Large intestine (tissue), 12 donors: ENCODE measurements at places on chromosomes 12 and 14. TPM values are rescaled to one million over a fixed set of nuclear protein-coding genes. Genes with fewer than 3 reads are reported as not detected.

- H3K4me3 ChIP-seq: no peak overlapping the region
- H3K27ac ChIP-seq: no peak overlapping the region
- H3K27me3 ChIP-seq: peaks cover 6% of the 10 kb centered on the region
- no peak for DNase-seq
- peaks cover 14% of the 10 kb centered on the region for H3K4me1 ChIP-seq
These were observed 8.9 kb upstream of the PCK2 start for GRCh38 chr14:24085215-24085614.

GRCh38 chr12:69389831-69390230 is 30.3 kb downstream of the YEATS4 start:
- H3K4me1 ChIP-seq: no peaks in the 10 kb centered on the region
- peaks cover 8% of the 10 kb centered on the region for H3K36me3 ChIP-seq
- DNase-seq: no peak
- H3K27ac ChIP-seq: no peak overlapping the region
- no peaks in the 10 kb centered on the region for H3K27me3 ChIP-seq

DNA sequence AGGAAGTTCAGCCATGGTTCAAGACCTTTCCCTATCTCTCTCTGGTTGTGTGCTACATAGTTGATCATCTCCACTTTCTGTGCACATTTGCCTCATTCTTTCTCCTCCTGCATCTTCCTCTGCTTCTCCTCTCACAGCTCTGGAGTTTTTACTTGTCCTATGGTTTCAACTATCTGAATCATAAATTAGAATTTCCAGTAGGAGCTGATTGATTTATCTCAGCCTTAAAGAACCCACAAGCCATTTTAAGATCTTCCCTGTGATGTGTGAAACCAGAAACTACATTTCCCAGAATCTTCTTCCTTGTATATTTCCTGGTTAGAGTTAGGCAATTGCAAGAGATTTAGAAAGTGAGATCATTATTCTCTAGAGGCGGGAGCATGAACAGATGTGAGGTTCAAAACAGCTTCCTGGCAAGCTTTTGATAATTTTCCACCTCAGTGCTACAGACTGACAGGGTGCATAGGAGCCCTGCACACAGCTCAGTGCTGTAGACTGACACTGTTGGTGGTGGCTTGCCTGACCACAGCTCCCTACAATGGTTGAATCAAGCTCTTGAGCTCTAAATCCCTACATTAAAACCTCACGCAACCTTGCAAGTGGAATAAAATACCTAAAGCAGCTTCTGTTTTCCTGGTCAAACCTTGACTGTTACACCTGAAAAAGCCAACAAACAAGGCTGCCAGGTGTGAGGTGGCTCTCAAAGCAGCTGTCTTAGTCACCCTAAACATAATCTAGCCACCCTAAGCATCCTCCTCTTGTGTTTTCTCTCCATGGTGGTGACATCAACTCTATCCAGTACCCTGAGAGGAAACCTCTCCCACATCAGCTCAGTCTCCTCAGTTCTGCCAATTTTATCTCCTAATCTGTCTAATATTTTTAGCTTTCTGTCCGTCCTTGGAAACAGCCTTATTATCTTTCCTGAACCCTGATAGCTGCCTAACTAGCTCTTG is 21.5 kb upstream of the IFNG start:
- H3K27ac ChIP-seq: no peak overlapping the region
- DNase-seq: no peak
- no peaks in the 10 kb centered on the region for H3K36me3 ChIP-seq
- H3K4me1 ChIP-seq: no peaks in the 10 kb centered on the region

DNA sequence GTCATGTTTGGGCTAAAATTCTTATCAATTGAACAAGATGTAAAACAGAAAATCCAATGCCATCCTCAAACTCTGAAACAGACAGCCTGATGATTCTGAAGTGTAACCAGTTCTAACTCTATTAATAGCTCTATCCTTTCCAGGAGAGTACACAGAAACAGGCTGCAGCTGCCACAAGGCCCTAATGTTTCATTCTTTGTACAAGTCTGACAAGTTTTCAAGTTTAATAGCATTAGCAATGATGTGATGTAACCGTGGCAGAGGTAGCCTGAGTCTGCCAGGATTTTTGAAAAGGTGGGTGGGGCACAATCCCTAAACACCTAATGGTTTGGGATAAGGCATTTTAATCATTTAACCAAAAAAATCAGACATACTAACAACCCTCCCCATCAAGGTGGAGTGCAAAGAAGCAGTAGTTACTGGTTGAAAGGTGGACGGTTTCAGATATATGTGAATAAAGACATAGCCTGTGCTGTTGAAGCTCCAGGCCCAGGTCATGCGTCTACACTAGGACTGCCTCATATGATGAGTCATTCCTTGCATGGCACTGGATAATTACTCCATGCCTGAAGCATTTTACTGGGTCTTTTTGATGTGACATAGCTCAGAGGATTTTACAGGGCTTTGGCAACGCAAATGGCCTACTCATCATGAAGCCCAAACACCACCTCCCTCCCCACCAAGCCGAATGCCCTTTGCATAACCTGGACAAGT is 145.1 kb upstream of the GRIP1 start:
- H3K27me3 ChIP-seq: no peaks in the 10 kb centered on the region
- no peaks in the 10 kb centered on the region for H3K36me3 ChIP-seq
- no peak overlapping the region for H3K4me3 ChIP-seq
- DNase-seq: no peak

DNA sequence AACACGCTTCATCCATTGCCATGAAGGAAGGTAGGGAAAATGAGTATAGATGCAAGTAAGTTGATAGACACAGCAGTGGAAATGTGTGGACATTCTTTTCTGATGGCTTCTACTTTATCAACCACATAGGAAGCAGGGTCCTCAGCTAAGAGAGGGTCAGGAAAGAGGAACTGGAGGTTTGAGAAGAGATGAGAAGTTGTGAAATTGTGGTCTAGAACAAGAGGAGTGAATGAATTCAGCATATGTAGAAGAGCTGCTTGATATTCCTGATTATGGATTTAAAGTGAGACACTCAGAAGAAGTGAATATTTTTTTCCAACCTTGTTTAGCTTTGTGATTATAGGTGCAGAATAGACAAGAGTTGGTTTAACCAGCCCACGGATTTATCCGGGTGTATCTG is 128.5 kb downstream of the SLC15A5 start:
- no peak for DNase-seq
- H3K27ac ChIP-seq: no peak overlapping the region
- peaks cover 3% of the 10 kb centered on the region for H3K4me1 ChIP-seq

DNA sequence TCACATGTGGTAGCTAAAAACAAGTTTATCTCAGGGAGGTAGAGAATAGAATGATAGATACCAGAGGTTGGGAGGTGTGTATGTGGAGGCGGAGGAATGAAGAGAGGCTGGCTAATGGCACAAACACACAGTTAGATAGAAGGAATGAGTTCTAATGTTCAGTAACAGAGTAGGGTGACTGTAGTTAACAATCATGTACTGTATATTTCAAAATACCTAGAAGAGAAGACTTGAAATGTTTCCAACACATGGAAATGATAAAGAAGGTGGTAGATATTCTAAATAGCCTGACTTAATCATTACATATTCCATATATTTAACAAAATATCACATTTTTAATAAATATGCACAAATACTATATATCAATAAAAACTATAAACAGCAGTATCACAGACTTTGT is 8.9 kb upstream of the IFNG-AS1 start:
- no peaks in the 10 kb centered on the region for H3K27me3 ChIP-seq
- H3K4me3 ChIP-seq: no peak overlapping the region
- H3K36me3 ChIP-seq: no peaks in the 10 kb centered on the region
- DNase-seq: no peak

DNA sequence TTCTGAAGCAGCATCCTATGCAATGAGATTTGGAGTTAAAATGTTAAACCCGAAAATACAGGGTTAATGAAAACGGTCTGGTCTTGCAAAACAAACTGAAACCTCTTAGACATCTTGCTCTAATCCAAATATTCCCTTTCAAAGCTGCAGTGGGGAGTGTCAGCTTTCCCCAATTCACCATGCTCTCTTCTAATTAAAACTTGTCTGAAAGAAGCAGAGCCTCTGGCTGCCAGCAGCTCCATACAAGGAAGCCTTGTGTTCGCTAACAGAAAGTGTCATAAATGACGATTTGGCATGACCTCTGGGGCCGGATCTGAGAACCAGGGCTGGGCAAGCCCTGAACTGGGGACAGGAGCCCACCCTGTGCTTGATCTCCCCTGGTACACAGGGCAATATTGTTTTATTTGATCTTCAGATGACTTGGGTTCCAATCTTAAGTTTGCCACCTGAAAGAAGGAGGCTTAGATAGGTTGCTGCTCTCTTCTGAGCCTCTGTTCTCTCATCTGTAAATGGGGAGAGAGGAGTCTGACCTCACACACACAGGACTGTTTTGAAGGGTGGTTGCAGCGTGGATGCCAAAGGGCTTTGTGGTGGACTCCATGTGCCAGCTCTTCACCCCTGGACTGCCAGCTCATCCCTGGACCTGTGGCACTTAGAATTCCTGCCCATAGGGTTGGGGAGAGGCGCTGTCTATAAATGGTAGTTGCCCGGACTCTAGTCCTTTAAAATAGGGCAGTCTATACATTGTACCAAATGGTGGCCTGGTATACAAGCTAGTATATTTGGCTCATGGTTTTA is 7.8 kb downstream of the KMT5A start:
- no peak overlapping the region for H3K4me3 ChIP-seq
- H3K4me1 ChIP-seq: peaks cover 13% of the 10 kb centered on the region
- no peak overlapping the region for H3K27ac ChIP-seq
- peaks cover 54% of the 10 kb centered on the region for H3K36me3 ChIP-seq

DNA sequence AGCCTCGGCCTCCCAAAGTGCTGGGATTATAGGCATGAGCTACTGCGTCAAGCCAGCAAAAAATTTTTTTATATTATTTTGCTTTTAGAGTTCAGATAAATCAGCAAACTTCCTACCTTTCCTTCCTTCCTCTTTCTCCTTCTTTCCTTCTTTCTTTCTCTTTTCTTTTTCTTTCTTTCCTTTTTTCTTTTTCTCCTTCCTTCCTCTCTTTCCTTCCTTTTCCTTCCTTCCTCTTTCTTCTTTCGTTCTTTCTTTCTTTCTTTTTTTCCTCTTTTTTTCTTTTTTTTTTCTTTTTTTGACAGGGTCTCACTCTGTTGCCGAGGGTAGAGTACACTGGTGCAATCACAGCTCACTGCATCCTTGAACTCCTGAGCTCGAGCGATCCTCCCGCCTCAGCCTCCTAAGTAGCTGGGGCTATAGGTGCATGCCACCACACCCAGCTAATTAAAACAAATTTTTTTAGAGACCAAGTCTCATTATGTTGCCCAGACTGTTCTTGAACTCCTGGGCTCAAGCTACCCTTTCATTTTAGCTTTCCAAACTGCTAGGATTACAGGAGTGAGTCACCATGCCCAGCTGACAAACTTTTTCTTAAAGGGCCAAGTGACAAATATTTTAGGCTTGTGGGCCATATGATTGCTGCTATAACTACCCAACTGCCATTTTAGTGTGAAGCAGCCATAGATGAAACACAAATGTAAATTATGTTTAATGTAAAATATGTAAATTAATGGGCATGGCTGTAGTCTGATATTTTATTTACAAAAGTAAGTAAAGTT is 7.1 kb upstream of the WASHC4 start:
- no peaks in the 10 kb centered on the region for H3K4me1 ChIP-seq
- H3K27ac ChIP-seq: no peak overlapping the region
- no peaks in the 10 kb centered on the region for H3K27me3 ChIP-seq
- H3K4me3 ChIP-seq: no peak overlapping the region
- no peak for DNase-seq

GRCh38 chr12:94186278-94187241 is 38.2 kb downstream of the PLXNC1 start:
- H3K36me3 ChIP-seq: peaks cover 11% of the 10 kb centered on the region
- H3K27ac ChIP-seq: no peak overlapping the region
- H3K4me3 ChIP-seq: no peak overlapping the region
- H3K4me1 ChIP-seq: peaks cover 8% of the 10 kb centered on the region
- DNase-seq: peak; percentile 23

DNA sequence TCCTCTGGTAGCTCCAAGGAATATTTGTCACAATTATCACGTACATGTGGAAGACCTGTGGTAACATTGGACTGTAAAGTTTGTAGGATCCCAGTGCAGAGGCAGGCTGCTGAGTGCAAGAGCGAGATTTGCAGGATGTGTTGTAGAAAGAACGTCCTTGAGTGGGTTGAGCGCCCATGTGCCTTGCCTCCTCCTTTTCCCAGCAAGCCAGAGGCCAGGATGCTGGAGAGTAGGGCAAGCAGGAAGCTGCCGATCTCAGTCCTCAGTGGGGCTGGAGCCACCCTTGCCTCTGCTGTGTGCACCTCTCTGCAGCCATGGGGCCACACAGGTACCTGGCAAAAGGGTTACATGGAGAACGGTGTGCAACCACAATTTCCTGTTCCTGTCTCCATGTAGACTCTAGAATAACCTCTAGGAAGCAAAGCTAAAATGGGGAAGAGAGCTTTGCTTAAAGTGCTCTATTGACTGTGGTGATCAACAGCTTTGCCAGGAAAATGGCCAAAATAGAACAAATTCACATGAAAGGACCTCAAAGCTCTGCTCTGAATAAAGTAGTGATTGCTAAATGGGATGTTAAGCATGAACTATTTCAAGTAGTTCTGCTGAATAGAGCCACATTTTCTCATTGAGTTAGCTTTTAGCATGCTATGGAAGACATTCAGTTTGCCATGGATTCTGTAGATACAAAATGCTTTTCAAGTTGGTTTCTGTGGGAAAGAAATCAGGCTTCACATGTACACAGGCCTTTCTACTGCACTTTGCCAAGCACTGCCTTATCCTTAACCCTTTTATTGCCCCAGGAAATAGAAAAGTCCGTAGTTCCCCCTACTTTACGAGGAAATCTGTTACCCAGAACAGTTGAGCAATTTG is 37.4 kb downstream of the ANKRD9 start:
- H3K27me3 ChIP-seq: no peaks in the 10 kb centered on the region
- no peak overlapping the region for H3K27ac ChIP-seq
- no peak overlapping the region for H3K4me3 ChIP-seq
- peaks cover 5% of the 10 kb centered on the region for H3K36me3 ChIP-seq
- peaks cover 8% of the 10 kb centered on the region for H3K4me1 ChIP-seq
- peak; percentile 46 for DNase-seq

DNA sequence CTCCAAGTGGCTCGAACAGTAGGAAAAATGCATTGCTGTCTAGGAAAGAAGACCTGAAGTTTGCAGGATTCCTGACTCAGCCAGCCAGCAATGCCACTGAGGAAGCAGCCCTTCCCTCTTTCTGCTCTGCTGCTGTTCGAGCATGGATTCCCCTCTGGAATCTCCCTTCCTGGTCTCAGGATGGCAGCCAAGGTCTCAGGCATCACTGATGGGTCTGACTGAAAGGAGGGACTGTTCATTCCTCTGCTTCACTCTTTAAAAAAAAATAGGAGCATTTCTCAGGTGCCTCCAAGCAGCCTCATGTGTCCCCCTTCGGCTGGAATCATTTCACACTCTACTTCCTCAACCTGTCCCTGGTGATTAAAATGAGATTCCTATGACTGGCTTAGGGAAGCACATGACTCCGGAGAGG is 62.4 kb downstream of the SLC15A4 start:
- no peak overlapping the region for H3K27ac ChIP-seq
- H3K4me3 ChIP-seq: no peak overlapping the region
- H3K27me3 ChIP-seq: peaks cover 6% of the 10 kb centered on the region

Gene SAMD15
- polyA plus RNA-seq: 1.6 TPM

Gene EIF2S3B
- polyA plus RNA-seq: 2.8 TPM

Gene SOAT2
- 126 TPM for polyA plus RNA-seq

Gene CEBPE
- 0.07 TPM for polyA plus RNA-seq

Gene AMN1
- 10.7 TPM for polyA plus RNA-seq

Gene DENND5B
- polyA plus RNA-seq: 32.3 TPM

Gene FAM186B
- polyA plus RNA-seq: 0.91 TPM
